ENCODE measurements at places on chromosomes 13 and 19.

DNA sequence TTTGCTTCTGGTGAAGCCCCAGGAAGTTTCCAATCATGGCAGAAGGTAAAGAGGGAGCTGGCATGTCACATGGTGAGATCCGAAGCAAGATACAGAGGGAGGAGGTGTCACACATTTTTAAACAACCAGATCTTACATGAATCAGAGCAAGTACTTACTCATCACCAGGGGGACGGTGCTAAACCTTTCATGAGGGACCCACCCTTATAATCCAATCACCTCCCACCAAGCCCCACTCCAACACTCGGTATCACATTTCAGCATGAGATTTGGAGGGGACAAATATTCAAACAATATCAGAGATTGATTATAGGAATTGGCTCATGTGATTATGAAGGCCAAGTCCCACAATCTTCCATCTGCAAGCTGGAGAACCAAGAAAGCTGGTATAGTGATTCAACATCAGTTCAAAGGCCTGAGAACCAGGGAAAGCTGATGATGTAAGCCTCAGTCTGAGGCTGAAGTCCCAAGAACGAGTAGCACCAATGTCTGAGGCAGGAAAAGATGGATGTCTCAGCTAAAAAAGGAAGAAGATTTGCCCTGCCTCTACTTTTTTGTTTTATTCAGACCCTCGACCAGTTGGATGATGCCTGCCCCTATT lies 58.6 kb upstream of the WDFY2 start:
- no peak for DNase-seq

GRCh38 chr19:49677231-49677900 lies at the start of gene PRMT1:
TSS of gene PRMT1 (plus strand) at chr19:49677271. CDS start at chr19:49677281, 10 bp downstream.
- DNase-seq: no peak

DNA sequence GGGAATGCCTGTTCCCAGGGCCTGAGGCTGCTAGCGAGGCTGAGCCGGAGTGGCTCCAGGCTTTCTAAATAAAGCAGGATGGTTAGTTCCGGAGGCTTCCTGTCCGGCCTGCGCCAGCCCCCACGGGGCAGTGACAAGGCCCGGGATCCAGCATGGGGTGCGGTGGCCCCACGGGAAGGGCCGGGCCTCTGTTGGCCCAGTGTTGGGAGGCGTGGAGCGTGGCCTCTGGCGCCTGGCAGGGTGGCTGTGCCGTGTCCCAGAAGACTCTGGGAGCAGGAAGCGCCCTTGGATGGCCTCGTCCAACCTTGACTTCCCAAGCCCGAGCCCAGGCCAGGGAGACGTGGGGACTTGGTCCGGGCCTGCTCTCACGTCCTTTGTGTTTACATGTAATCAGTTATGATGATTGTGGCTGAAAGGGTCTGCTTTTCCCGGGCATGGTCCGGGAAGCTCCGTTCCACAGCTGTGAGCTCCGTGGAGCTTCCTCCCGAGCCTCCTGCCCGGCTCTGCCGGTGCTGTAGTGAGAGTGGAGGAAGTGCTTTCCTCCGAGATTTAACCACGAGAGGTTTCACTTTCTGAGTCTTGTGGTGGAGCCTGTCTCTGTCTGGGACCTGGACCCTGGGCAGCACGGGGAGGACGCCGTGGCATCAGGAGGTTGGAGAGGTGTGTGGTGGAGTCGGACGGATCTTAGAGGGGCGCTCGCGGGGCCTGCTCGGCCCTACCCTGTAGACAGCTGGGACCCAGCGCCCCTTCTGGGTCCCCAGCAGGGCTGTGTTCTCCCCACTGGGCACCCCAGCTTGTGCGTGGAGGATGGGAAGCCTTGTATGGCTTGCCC lies 4.6 kb downstream of the GNA11 start:
- no peak for DNase-seq

GRCh38 chr19:2834294-2834871 lies 6.9 kb upstream of the ZNF555 start:
- no peak for DNase-seq

- DNase-seq: no peak
These were observed 5.0 kb upstream of the ZNF69 start for GRCh38 chr19:11882606-11883005.

- no peak for DNase-seq
These were observed 160.4 kb upstream of the PCDH9 start for GRCh38 chr13:67390462-67391086.

GRCh38 chr13:83943530-83944279 lies 61.4 kb upstream of the SLITRK1 start:
- DNase-seq: no peak

GRCh38 chr19:58229255-58229639 lies 533 bp downstream of the ZNF544 start:
- no peak for DNase-seq

- no peak for DNase-seq
These were observed 5.2 kb downstream of the GARRE1 start for GRCh38 chr19:34259367-34260095.

DNA sequence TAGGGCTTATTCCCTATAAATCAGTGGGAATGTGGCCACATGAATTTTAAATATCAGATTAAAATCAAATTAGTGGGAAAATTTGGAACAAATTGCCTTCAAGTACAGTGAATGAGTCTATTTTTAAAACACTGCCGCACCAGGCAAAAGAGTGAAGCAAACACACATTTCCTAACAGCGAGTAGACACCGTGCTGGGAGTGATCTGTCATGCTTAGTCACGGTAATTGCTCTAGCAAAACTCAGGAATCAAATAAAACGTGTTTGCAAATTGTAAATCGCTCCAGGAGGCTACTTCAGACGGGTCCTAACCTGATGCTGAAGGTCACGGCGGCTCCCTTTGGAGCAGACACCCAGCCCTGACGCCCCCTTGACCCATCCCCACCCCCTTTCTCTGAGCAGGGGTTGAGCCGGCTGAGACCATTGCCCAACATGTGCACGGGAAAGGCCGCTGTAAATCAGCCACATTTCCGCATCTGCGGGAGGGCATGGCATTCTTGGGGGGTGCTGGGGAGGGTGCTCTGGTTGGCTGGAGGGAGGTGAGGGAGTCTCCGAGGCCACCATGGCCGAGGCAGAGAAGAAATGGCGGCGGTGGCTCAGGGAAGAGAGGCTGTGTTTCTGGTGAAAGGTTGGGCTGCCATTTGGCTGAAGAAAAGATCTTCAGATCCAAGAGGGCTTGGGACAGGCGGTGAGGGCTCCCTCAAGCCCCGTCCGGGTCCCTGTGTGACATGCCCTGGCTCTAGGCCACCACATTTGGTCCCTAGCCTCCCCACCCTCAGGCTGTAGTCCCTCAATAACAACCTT lies 8.9 kb downstream of the CEBPA start:
- DNase-seq: no peak

DNA sequence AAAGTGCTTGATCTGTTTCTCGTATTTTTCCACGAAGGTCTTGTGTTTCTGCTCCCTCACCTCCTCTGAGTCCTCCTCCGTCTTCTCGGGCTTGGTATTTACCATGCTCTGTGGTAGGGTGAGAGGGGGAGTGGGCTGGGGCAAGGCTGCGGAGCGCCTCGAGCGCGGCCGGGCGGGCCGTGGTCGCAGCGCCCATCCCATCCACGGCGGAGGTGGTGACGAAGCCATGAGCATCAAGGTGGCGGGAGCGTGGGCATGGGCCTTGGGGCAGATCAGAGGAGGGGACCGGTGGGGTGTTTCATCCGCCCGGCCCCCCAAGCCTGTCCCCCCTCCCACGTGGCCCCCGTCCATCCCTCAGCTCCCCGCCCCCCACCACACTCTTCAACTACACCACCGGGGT lies 7.9 kb downstream of the CDC37 start:
- DNase-seq: no peak

- DNase-seq: no peak
These were observed 16.0 kb upstream of the POU2F2 start for GRCh38 chr19:42148266-42148665.

GRCh38 chr13:73168953-73169401 lies 110.2 kb downstream of the KLF5 start:
- no peak for DNase-seq

- DNase-seq: no peak
These were observed 100.7 kb downstream of the CRYL1 start for GRCh38 chr13:20424949-20425348.

DNA sequence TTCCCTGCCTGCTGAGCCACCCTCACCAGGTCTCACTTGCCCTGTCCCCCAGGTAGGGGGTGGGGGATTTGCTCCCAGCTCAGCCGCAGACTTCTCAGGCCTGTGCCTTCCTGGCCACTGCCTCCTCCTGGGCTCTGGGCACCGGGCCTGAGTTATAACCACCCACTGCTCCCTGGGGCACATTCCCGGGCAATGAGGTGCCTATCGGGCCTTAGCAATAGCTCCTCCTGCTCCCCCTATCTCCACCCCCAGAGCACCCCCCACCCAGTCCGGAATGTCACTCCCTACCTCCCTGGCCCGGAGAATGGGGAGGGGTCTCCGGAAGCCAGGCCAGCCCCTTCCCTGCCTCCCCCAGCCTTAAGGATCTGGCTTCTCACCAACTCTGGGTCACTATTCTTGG lies at the start of gene KLK5:
KLK5 (minus strand) TSS at position 129 of the 400 bp plus-strand sequence. CDS start 381 bp downstream, outside the sequence.
- DNase-seq: no peak

GRCh38 chr19:10091370-10091687 lies 5.2 kb downstream of the SHFL start:
- no peak for DNase-seq

GRCh38 chr13:25288966-25289365 lies 1.7 kb upstream of the MTMR6 start:
- DNase-seq: no peak

GRCh38 chr13:40505196-40505595 lies 161.2 kb downstream of the FOXO1 start:
- no peak for DNase-seq

GRCh38 chr19:10235003-10235402 lies 3.9 kb upstream of the S1PR2 start:
- DNase-seq: no peak

- no peak for DNase-seq
These were observed 29.0 kb downstream of the ARID3A start for GRCh38 chr19:954672-955494.

GRCh38 chr13:71395053-71395452 lies 472.0 kb downstream of the DACH1 start:
- no peak for DNase-seq

DNA sequence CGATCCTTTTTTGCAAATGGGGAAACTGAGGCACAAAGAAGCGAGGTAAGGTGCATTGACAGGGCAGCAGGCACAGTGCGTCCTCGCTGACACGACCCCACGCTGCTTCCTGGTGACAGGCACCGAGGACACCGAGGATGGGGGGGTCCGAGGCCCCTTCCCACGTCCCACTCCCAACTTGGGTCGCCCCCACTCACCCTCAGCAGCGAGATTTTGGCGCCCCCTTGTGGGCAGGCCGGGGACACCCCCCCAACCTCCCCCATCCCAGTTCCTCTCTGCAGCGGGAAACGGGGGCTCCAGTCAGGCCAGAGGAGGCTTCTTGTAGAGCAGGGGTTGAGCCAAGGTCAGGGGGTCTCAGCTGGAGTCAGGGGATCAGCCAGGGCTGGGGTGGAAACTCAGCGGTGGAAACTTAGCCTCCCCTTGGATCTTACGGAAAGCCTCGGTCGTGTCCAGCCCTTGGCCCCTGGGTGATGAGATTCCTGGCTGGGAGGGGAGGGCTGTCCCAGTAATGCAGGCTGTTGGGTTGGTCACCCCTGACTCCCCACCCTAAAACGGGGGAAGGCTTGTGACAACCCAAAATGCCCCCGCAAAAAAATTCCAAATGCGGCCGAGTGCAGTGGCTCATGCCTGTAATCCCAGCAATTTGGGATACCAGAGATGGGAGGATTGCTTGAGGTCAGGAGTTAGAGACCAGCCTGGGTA lies 8.2 kb downstream of the SMIM24 start:
- no peak for DNase-seq

DNA sequence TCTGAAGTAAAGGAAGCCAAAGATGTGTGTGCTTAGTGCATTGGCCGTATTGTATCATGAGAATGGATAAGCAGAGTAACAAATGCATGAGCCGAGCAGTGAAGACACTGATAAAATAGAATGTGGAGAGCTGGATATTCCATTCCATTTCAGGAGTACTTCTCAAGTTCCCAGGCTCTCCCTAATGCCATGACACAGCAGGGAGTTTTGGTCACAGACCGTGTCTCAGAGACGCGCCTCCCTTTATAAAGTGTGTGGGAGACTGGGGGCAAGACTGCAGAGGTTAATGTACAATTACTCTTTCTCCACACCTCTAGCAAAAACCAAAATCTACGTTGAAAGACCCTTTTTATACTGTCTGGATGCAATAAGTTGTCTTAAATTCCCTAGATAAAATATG lies 575.6 kb downstream of the EFNB2 start:
- no peak for DNase-seq

DNA sequence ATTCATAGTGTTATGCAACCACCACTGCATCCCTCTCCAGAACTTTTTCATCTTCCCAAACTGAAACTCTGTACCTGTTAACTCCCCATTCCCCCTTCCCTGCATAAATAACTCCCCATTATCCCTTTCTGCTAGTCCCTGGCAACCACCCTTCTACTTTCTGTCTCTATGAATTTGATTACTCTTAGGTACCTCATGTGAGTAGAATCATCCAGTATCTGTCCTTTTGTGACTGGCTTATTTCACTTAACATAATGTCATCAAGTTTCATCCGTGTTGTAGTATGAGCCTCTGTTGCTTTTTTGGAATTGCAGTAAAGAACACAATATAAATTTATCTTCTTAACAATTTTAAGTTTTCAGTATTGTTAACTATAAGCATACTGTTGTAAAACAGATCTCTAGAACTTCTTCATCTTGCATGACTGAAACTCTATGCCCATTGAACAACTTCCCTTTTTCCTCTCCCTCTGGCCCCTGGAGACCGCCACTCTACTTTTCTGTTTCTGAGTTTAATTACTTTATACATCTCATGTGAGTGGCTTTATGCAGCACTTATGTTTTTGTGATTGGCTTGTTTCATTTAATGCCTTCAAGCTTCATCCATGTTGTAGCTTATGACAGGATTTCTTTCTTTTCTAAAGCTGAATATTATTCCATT lies 87.3 kb upstream of the ABCC4 start:
- no peak for DNase-seq

- no peak for DNase-seq
These were observed 23.6 kb downstream of the SOHLH2 start for GRCh38 chr13:36190771-36191170.

Data from occipital lobe (tissue), 3 donors.